ENCODE measurements at places on chromosomes 7 and 10. TPM values are rescaled to one million over a fixed set of nuclear protein-coding genes. Genes with fewer than 3 reads are reported as not detected.

DNA sequence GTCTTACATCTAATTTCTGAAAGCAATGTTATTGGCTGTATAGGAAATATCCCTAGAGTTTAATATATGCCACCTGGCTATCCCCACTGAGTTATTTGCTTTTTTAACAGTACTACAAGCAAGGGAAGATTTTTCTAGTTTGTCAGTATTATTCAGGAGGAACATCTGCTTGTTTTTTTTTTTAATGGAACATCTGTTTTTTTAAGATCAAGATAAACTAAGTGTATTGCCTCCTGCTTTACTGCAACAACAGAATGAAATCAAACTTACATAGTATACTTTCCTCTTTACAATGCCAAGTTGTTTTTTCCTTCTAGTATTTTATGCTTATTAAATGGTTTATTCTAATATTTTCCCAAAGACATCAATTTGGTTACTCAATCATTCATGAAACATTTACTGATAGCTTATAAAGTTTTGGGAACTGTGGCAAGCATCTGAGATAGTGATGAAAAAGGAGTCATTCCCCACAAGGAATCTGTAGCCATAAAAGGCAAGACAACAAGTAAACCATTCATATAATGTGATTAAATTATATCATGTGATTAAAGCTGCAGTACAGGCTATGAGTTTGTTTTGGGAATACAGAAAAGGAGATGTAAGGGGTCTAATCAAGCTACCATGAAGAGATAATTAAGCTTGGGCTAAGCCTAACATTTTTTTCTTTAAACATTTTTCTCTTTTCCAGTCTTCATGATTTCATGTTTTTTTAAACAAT, 17.4 kb downstream of the MTPN start:
- DNase-seq = no peak

Gene HOXA10
- 2.8 TPM for total RNA-seq

- no peak for DNase-seq
Observed at GRCh38 chr10:94430701-94431100, 28.4 kb downstream of the TBC1D12 start.

DNA sequence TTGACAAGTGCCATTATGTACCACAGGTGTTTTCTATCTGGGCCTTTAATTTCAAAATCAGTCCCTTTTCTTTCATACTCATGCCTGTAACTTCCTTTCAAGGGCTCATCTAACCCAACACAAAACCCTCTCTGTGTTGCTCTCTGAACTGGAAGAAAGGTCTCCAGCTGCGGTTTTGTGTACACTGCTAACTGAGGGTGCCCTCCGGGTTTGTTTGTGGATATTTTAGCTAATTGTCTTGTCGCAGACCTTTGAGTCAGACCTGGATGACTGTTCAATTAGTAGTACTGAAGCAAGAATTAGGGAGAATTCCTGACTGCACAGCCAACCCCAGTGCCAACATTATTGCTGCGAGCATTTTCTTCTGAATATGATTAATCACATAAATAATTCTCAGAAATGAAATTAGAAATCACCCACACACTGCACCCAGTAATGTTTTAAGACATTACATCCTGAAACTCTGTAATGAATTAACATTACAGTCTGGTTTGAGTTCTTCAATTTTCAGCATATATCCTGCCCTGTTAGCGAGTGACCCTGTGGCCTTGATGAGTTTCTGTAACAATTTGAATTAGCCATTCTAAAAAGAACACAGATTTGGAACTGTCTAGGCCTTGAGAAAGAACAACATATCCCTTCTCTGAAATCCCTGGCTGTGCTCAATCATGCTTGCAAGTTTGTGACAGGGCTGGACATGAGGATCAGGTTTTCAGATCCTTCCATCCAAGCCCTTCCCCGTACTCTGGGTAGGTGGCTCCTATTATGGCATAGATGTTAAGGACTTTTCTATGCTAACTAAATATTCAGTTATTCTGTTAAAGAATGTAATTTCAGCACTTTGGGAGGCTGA, 460.1 kb downstream of the PLXDC2 start:
- DNase-seq = no peak
